ENCODE measurements at places on chromosomes 16 and 17. TPM values are rescaled to one million over a fixed set of nuclear protein-coding genes. Genes with fewer than 3 reads are reported as not detected.

RNU2-1 gene
- 10,813 TPM for total RNA-seq

SMIM36 gene
- not detected for total RNA-seq

GRCh38 chr17:49959183-49959935, 9.6 kb upstream of the DLX4 start:
- peaks cover 3% of the 10 kb centered on the region for H3K27me3 ChIP-seq
- H3K4me3 ChIP-seq = no peak overlapping the region
- H3K4me1 ChIP-seq = no peaks in the 10 kb centered on the region

- H3K27me3 ChIP-seq = no peaks in the 10 kb centered on the region
- no peak for DNase-seq
- peak overlapping the region; percentile 94 for H3K4me3 ChIP-seq
- peak overlapping the region; percentile 94 for H3K27ac ChIP-seq
Measured at GRCh38 chr16:30064729-30065101, 845 bp upstream of the ALDOA start.

KRT20 gene
- 0.37 TPM for total RNA-seq

- H3K4me1 ChIP-seq = peaks cover 7% of the 10 kb centered on the region
- no peaks in the 10 kb centered on the region for H3K36me3 ChIP-seq
- DNase-seq = no peak
- H3K4me3 ChIP-seq = no peak overlapping the region
- H3K27ac ChIP-seq = no peak overlapping the region
Measured at GRCh38 chr17:32610943-32611342, 124.2 kb downstream of the CDK5R1 start.

- H3K27ac ChIP-seq = no peak overlapping the region
- peaks cover 29% of the 10 kb centered on the region for H3K36me3 ChIP-seq
- H3K4me1 ChIP-seq = no peaks in the 10 kb centered on the region
- DNase-seq = no peak
- no peaks in the 10 kb centered on the region for H3K27me3 ChIP-seq
- no peak overlapping the region for H3K4me3 ChIP-seq
Measured at GRCh38 chr16:28096983-28097899, 33.7 kb upstream of the GSG1L start.

DNA sequence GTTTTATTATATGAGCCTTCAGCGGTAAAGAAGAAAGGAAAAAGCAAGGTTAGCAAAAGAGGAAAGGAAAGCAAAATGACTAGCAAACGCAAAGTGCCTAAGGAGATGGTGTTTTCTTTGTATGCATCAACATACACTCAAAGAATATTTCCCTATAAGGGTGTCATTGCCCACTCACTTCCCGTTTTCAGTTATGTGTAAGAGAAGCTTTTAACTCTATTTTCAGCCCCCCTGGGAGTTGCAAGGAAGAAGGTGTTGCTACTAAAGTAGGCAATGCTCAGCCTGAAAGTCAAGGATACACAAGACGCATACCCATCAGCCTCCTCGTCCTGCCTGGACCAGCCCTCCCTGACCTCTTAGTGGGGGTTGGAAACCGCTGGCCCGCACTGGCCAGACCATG, 267.7 kb upstream of the ZFHX3 start:
- no peak overlapping the region for H3K4me3 ChIP-seq
- H3K36me3 ChIP-seq = no peaks in the 10 kb centered on the region
- H3K4me1 ChIP-seq = peaks cover 7% of the 10 kb centered on the region
- H3K27me3 ChIP-seq = no peaks in the 10 kb centered on the region

PRKCB gene
- total RNA-seq = 158 TPM

GRCh38 chr16:49463529-49463928, 89.9 kb downstream of the C16orf78 start:
- peak overlapping the region; percentile 26 for H3K27ac ChIP-seq
- H3K27me3 ChIP-seq = no peaks in the 10 kb centered on the region
- H3K4me1 ChIP-seq = peaks cover 15% of the 10 kb centered on the region
- DNase-seq = peak; percentile 72
- no peak overlapping the region for H3K4me3 ChIP-seq

G6PC1 gene
- total RNA-seq = not detected

GRCh38 chr17:36743130-36743529, 141.7 kb downstream of the MRM1 start:
- no peak overlapping the region for H3K27ac ChIP-seq
- H3K36me3 ChIP-seq = no peaks in the 10 kb centered on the region
- no peaks in the 10 kb centered on the region for H3K27me3 ChIP-seq

GRCh38 chr17:32971171-32971570, 20.5 kb upstream of the SPACA3 start:
- peak; percentile 56 for DNase-seq
- H3K4me3 ChIP-seq = no peak overlapping the region
- H3K27ac ChIP-seq = no peak overlapping the region
- H3K27me3 ChIP-seq = no peaks in the 10 kb centered on the region

- no peaks in the 10 kb centered on the region for H3K4me1 ChIP-seq
- no peak overlapping the region for H3K27ac ChIP-seq
Measured at GRCh38 chr16:63283721-63284120, 1247.5 kb upstream of the CDH8 start.

STH gene
- not detected for total RNA-seq

GRCh38 chr17:4195306-4195705, 52.3 kb downstream of the CYB5D2 start:
- DNase-seq = no peak
- no peaks in the 10 kb centered on the region for H3K27me3 ChIP-seq
- H3K4me1 ChIP-seq = no peaks in the 10 kb centered on the region
- H3K27ac ChIP-seq = no peak overlapping the region
- no peak overlapping the region for H3K4me3 ChIP-seq

OTOP3 gene
- not detected for total RNA-seq

All from GM12878 (cell line).